ENCODE measurements at places on chromosomes 1 and 21. TPM values are rescaled to one million over a fixed set of nuclear protein-coding genes. Genes with fewer than 3 reads are reported as not detected.

SIPA1L2 gene
- total RNA-seq: 18.3 TPM

- no peak for DNase-seq
Observed at GRCh38 chr1:168531615-168532345, 12.0 kb downstream of the XCL2 start.

- DNase-seq: no peak
Observed at GRCh38 chr1:1088029-1088800, 14.1 kb upstream of the RNF223 start.

S100A11 gene
- 1,562 TPM for total RNA-seq

LYPD8 gene
- not detected for total RNA-seq

- no peak for DNase-seq
Observed at GRCh38 chr1:173276922-173277800, 70.0 kb upstream of the TNFSF4 start.

DNA sequence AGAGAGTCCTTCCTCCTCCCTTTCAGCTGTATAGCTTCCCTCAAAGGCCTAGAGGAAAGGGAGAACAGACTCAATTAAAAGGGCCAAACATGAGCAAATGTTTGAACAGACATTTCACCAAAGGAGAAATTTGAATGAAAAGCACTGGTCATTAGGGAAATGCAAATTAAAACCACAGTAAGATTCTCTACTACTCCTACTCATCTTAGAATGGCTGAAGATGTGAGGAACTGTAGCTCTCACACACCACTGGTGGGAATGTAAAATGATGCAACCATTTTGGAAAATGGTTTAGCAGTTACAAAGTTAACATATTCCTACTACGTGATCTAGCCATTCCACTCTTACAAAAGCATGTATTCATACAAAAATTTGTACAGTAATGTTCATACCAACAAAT is 253.0 kb upstream of the HOOK1 start:
- no peak for DNase-seq

TSNAX gene
- total RNA-seq: 80.2 TPM

MT1HL1 gene
- not detected for total RNA-seq

GRCh38 chr1:19300211-19300610 is 11.6 kb upstream of the AKR7A3 start:
- no peak for DNase-seq

DNA sequence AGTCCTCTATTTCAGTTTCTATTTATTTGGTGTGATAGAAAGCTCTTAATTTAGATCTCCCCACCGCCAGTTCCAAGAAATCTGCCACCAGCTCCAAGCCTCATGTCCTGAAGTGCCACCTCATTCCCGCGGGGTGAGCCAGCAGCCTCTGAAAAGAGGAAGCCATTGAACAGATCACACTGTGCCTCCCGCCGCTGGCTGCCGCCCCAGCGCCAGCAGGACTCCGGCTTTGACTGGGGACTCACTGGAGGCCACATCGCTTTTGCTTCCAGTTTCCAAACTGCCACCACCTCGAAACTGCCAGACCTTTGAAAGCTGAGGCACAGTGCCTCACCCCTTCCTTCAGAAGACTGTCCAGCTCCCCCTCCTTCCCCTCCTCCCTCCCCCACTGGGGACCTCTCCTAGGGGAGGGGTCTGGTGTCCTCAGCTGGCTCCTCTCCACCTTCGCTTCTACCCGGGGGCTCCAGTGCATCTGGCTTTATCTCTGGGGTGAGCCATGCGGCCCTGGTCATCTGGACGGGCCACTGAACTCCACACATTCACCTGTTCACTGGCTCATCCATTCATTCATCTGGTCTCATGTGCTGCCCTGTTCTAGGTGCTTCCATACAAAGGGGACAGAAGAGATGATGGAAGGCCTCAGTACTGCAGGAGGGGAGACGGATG is 58.9 kb downstream of the VPS26C start:
- DNase-seq: no peak

DNA sequence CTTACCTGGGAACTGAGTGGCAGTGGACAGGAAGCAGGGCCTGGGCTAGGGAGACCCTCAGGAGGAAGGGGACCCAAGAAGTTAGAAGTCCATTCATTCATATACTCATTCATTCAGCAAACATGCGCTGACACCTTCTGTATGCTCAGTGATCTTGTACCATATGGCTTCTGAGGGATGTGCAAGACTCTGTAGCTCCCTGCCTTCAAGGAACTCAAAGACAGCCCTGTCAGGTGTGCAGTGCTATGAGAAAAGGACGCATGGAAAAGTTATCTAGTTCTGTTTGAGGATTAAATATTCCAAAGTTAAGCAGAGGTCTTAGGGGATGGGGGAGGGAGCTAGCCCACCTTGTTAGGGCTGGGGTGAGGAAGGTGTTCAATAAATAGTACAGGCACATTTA is 12.5 kb downstream of the DMAP1 start:
- no peak for DNase-seq

DNA sequence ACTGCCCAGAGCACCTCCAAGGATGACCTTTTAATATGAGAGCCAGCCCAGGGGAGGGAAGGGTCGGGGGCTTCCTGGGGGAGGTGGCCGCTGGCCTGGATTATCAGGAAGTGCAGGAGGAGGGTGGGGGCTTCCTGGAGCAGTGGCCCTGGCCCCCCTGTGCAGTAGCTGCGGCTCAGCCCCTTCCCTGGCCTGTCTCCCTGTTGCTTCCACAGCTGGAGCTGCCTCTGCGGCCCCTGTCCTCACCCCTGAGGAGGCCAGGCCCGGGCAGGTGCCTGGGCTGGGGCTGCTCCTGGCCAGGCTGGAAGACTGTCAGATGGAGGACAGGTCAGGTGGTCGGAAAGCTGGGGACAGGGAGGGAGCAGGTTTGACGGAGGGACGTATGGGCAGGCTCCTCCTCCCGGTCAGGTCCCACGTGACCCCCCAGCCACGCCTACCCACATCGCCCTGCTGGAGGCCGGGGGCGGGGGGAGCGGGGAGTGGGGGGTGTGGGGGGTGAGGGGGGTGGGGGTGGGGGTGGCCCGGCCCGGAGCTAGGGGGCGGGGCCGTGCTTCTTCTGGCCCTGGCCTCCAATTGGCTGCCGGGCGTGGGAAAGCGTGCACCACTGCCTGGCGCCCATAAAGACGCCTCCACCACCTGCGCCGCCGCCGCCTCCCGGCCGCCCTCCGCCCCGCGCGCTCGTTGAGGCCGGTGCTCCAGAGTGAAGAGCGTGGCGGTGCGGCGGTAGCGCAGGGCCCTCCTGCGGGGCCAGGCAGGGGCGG is 10.2 kb upstream of the TNFRSF14 start:
- peak; percentile 78 for DNase-seq

OR6N2 gene
- not detected for total RNA-seq

GRCh38 chr1:203264052-203264501 is 34.6 kb upstream of the CHIT1 start:
- no peak for DNase-seq

- DNase-seq: peak; percentile 76
Observed at GRCh38 chr1:83929184-83929583, 69.7 kb downstream of the TTLL7 start.

DNA sequence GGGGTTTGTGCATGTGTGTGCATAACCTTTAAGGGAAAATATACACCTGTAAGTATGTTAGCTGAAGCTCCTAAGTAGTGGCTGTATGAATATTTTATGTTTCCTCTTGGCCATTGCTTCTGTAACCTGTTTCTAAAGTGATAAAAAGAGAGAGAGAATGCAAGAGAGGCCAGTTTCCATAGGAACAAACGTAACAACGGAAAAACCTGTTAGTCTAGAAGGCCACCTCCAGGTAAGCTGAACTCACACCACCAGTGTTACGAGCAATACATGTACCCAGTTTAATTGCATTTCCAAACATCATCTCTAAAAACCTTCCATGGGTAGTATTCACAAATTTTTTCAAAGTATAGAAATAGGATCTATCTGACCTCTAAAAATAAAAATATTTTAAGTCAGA is 63.1 kb downstream of the PLPPR4 start:
- DNase-seq: no peak

LCE1E gene
- 1.3 TPM for total RNA-seq

- no peak for DNase-seq
Observed at GRCh38 chr1:196121181-196121580, 487.1 kb downstream of the KCNT2 start.

- DNase-seq: no peak
Observed at GRCh38 chr1:175818929-175819328, 75.5 kb upstream of the TNR start.

- no peak for DNase-seq
Observed at GRCh38 chr1:244782056-244782455, 53.4 kb upstream of the COX20 start.

SPATA17 gene
- 4.5 TPM for total RNA-seq

TRIM58 gene
- total RNA-seq: not detected

- peak; percentile 24 for DNase-seq
Observed at GRCh38 chr21:19608101-19608621, 1204.6 kb upstream of the TMPRSS15 start.

RGL1 gene
- total RNA-seq: 2.3 TPM

DNA sequence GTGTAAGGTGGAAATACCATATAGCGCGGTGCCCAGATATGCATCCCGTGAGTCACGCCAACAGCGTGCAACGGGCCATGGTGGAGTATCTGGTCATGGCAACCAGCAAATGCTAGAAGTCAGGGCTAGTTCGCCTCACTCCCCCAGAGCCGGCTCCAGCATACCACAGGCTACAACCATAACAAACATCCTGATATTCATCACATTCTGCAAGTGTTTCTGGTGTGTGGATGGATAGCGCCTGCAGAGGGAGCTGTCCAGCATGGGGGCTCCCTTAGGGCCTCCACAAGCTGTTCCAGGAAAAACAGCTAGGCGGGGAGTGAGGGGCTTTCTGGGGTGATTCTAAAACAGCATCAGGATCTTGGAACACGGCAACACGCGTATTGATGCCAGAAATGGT is 6.8 kb downstream of the C1orf198 start:
- no peak for DNase-seq

GUCA2B gene
- not detected for total RNA-seq

DNA sequence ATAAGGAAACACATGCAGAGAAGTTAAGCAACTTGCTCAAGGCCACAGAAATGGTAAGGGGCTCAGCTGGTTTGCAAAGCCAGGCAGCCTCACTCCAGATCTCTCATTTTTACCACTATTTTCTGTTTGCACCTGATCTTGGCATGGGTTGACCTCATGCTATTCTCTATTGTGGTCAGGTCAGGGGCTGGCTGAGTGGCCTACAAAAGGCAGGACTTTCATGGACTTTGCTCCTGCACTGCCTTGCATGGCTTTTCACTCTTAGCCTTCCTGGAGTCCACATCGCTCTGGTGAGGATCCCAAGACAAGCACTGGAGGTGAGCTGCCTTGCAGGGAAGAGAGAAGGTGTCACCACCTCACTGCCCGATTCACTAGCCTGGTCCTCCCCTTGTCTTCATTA is 56.8 kb upstream of the CSF3R start:
- no peak for DNase-seq

CFAP107 gene
- total RNA-seq: not detected

KRTAP21-2 gene
- not detected for total RNA-seq

- no peak for DNase-seq
Observed at GRCh38 chr21:14617871-14618270, 71.8 kb upstream of the SAMSN1 start.

GRCh38 chr1:161172776-161173376 is 4.4 kb downstream of the B4GALT3 start:
- DNase-seq: no peak

DNA sequence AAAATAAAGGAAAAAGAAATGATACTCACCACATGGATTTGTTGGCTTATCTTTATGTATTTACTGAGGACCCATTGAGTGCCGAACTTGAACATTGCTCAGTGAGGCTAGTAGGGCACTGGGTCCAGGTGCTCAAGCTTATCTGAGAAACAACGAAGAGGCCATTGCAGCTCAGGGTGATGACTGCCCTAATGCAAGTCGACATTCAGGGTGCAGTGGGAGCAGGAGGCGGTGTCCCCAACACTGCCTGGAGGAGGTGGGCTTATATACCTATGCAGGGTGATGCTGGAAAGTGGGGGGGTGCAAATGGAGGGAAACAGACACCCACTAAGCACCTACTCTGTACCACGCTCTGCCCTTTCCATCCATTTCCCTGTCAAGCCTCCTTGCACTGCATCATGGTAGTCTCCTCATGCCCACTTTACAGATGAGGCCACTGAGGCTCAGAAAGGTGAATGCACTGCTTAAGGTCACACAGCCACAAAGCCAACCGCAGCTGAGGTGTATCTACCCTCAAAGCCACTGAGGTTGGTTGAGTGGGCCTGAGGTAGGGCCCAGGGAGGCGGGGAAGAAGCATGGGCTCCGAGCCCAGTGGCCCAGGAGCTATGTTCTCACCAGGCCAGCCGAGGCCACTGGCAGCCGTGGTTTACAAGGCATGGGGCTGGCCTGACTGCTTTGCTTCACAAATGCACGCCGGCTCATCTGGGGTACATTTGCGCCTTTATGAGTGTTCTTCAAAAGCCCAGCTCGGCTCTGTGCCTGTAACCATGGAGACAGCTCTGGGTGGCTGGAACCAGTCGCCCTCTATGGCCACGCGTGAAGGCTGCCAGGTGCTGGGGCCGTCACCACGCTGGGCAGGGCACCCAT is 103.8 kb downstream of the EPHB2 start:
- no peak for DNase-seq

DNA sequence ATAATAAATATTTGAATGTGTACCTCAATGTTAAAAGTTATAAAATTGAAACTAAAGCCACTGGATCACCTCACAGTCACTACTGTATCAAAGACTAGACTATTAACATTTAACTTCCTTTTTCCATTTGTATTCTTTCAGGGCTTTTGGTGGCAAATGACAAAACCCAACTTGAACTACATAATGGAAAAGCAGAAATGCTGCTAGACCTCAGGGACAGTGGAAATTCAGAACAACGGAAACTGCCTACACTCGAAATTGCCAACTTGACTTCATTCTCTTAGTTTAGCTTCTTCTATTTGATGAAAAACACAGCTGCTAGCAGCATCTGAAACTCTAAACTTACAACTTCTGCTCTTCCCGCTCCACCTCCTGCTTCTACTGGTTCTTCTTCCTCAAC is 34.9 kb upstream of the NTNG1 start:
- no peak for DNase-seq

PRXL2B gene
- 10.3 TPM for total RNA-seq

CDA gene
- total RNA-seq: not detected

CASZ1 gene
- 13.2 TPM for total RNA-seq

DNA sequence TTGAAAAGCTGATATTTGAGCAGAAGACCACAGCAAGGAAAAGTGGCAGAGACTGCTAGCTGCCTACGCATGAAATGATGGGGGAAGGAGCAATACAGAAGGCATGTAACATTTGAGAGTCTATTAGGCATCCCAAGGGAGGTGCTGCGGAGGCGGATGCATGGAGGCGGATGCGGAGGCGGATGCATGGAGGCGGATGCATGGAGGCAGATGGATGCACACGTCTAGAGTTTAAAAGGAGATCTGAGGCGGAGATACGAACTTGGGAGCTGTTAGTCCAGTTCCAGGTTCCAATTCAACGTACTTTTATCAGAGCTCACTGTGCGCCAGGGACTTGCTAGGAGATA is 744 bp upstream of the DDX20 start:
- DNase-seq: no peak

- no peak for DNase-seq
Observed at GRCh38 chr1:22321917-22322316, 129.7 kb upstream of the ZBTB40 start.

OR2M5 gene
- total RNA-seq: not detected
